Stimulated activated CD8-positive, alpha-beta memory T cell treated with anti-CD3 and anti-CD28 coated beads, Interleukin-4, amount 100 ng/mL, for 4 hours (primary cell): ENCODE measurements at places on chromosomes 12 and 14.

DNA sequence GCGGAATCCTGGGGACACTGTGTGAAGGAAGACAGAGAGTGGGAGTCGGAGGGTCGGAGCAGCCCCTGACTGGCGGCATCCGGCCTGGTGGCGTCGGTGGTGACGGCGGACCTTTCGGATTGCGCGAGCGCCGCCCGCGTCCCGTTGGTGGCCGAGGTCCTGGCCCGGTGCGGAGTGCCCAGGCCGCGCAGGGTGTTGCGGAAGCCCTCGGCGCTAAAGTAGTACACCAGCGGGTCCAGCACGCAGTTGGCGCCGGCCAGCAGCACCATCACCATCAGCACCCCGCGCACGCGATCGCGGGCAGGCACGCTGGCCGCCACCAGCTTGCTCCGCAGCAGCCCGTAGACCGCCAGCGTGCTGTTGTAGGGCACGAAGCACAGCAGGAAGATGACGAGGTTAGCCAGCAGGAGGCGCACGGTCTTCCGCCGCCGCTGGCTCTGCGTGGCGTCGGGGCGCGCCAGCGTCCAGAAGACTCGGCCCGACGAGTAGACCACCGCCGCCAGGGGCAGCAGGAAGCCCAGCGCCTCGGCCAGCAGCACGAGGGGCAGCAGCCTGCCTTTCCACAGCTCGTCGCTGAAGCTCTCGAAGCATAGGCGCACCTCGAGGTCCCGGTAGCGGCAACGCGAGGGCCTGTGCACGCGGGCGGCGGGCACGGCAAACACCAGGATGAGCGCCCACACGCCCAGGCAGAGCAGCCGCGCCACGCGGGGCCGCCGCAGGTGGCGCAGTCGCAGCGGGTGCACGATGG, 13.1 kb upstream of the CHD4 start:
- DNase-seq, result no peak

- no peak for DNase-seq
Observed at GRCh38 chr14:23146351-23146910, 27.4 kb upstream of the CEBPE start.

GRCh38 chr12:51323966-51324895, at the start of gene BIN2:
Gene BIN2, minus strand, starts transcription at chr12:51324174. Its CDS starts 72 bp downstream, at chr12:51324102.
- DNase-seq, result peak; percentile 40

- DNase-seq, result no peak
Observed at GRCh38 chr12:10354502-10354901, 35.3 kb downstream of the KLRK1 start.

GRCh38 chr12:48109424-48109823, 3.5 kb upstream of the SENP1 start:
- no peak for DNase-seq

DNA sequence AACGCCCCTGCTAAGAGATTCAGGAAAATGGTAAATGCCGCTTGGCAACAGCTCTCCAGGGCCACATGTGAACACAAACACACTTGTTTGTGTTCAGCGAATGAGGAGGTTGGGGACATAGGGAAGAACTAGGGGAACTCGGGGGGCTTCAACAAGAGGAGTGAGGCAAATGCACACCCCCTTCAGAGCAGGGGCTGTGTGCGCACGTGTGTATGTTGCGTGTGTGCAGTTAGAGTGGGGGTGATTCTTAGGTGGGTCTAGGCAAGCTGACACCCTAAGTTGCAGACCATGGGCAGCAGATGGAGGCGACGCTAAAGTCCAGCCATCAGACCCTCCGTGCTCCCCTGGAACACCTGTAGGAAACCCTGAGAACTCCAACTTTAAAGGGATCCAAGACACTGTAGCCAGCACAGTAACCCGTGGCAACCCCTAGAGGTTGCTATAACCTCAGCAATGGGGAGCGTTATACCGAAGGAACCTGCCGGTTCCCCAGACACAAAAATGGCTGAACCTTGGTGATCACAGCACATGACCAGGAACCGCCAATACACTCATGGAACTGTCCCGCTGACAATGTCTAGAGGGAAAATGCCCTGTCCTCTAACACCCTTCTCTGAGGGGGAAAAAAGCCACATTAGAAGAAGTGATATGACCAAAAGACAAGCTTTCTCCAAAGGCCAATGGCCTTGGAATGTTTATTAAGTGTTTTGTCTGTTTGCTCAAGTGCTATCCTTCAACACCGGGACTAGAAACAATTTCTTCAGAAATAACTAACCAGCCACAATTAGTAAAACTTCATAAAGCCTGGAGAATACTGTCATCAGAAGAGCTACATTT, 86.5 kb upstream of the CEP83 start:
- no peak for DNase-seq

DNA sequence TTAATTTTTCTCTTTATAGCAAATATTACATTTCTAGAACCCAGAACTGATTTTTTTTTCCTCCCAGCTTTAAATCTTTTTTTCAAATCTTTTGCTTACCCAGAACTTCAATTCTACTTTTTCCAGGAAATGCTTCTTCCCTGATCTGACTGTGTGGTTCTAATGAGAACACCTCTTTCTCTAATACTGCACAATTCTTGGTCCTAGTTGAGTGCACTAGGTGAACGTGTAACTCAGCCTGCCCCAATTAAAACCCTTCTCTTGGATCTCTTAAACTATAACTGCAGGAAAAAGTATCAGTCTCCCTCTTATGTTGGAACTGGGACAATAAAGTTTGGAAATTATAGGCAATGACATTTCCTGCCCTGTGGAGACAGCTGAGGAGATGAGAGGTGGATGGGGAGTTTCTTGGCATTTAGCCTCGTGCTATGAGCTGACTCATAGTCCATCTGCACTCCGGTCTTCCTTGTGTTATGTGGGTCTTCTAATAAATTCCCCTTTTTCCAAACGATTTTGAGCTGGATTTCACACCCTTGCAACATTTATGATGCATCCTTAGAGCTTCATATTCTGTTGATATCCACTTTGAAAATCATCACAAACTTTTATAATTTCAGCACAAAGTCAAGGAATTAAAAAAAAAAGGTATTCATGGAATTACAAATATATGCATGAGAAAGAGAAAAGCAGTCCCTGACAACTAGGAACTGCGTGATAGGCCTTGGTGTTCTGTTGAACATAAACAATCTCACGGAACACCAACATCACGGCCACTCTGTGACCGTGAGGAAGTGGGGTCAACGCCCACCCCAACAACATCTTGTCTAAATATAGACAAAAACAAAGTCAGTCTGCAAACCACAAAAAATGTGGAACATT, 52.4 kb downstream of the BRMS1L start:
- no peak for DNase-seq

- DNase-seq, result no peak
Observed at GRCh38 chr14:94795372-94795771, 25.5 kb upstream of the GSC start.

- no peak for DNase-seq
Observed at GRCh38 chr14:102728501-102728900, 48.7 kb upstream of the TRAF3 start.

DNA sequence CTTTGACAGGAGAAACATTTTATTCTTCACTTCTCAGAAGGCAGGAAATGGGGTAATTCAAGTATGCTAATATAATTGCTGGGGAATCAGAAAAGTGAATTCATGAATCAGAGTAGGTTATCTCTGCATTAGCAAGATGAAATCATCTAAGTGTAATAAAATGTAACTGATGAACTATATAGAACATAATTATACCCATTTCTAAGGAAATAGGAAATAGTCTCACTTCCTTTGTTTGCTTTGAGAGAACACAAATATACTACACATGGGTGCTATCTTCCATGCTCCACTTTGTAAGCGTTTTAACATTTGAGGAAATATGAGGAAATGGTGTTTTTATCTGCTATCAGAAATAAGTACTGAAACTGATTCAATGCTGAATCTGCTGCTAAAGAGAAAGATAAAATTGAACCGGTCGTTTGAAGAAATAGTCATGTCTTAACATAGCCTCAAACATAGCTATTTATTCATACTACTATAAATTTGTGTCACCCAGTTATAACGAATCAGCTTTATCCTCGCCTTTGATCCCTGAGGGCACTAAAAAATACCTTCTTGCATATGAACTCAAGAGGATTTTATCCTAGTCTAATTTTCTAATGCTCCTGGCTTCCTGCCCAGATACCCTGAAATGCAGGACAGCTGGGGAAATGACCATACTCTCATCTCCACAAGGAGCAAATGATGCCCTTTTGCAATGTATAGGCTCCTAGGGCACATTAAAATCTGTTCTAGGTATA, 696.0 kb downstream of the C12orf50 start:
- no peak for DNase-seq

DNA sequence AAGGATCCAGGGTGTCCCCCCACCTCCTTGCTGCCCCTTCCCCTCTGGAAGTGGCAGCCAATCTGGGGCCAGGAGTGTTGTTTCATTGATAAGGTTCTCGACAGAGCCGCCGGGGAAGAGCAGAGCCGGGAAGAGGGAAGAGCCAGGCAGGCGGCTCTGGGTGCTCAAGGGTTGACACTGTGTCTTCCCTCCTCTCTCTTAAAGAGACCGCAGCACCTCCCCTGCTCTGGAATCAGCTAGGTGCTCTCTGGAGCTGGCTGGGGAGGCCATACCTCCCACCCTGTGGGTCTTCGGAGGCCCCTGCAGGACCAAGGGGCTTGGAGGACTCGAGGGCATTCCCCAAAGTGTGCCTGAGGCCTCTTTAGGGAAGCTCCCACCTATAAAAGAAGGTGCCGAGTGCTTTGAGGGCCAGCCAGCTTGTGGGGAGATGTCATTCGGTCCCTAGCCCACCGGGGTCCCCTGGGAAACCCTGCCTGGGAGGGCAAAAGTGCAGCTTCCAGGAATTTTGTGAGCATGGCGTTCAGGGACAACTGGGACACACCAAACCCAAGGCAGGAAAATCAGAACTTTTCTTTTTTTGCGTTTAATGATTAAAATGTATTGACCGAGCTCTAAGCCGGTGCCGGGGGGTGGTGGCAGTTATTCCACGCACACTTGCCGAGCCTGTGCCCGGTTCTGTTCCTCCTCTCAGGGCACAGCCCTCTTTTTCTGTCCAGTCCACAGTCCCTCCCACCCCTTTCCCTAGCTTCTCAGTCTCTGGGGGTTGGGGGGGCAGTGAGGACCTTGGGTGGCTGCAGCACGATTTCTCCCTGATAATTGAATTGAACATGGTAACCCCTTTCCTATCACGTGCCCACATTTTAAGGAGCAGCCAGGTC, 3.0 kb downstream of the SETD1B start:
- no peak for DNase-seq

DNA sequence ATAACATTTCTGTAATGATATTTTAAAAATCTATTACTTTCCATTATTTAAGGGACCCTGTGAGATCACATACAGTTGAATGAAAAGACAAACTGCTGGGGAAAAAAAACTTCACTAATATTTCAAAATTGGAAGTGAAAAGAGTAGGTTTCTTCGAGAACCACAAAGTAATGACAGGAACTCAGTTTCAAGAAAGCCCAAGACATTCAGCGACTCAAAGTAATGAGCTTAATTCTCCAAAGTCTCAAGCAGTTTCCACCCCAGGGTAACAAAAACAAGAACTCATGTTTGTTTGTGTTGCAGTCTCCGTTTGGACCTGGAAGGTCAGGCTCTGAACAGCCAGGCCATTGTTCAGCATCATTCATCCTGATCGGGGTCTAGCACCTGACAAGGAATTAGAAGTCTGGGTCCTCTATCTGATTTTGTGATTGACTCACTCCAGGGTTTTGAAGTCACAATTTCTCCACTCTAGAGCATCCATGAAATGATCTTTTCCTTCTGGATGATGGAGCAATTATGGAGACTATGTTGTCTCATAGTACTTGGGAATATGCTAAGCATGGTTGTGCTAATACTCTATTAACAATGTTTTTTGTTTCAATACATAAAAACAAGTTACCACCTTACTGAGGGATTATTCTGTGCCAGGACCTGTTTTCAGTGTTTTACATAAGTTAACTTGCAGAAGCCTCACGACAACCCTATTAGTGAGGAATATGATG, 126.9 kb downstream of the SLC25A21 start:
- no peak for DNase-seq

- DNase-seq, result no peak
Observed at GRCh38 chr12:92432724-92433441, 269.9 kb upstream of the PLEKHG7 start.

GRCh38 chr12:1807087-1807860, 13.1 kb upstream of the LRTM2 start:
- no peak for DNase-seq

DNA sequence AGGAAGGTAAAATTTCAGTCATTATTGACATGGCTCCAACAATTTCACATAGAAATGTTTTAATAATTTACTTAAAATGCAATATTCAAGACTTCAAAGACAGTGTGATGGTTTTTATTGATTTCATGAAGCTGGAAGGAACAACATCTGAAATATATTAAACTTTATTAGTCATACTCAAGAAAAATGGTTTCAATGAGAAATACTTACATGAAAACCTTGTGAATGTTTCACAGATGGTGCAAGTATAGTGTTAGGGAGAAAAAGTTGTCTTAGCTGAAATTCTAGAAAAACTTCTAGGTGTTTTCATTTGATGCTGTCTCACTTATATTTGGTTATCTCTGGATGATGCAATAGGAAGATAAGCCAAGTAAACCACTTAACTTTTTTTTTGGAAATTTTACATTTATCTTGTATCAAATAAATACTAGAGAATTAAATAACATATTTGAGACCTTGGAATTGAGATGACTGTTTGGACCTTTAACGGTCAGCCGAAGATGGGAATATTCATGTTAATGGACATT, 65.5 kb downstream of the PELI2 start:
- no peak for DNase-seq

DNA sequence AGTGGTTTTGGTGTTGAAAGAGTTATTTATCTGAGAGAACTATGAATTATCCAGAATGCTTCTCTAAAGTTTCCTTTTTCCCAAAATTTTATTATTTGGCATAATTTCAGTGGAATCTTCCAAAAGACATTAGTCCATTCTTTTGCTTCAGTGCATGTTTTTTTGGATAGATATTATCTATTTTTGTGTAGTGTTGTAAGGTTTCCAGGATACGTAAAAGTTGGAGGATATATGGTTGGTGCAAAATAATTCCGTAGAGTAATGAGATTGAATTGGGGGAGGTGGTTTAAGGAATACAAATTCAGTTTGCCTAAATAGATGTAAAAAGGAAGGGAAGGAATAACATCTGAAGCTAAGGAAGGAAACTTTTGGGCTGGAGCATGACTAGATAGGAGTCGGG, 186.6 kb downstream of the RGS6 start:
- no peak for DNase-seq

- no peak for DNase-seq
Observed at GRCh38 chr14:58777541-58777979, 139.8 kb downstream of the DACT1 start.

- DNase-seq, result no peak
Observed at GRCh38 chr14:50173891-50174290, 57.5 kb downstream of the SOS2 start.
